ENCODE measurements at places on chromosomes 7 and 10.

DNA sequence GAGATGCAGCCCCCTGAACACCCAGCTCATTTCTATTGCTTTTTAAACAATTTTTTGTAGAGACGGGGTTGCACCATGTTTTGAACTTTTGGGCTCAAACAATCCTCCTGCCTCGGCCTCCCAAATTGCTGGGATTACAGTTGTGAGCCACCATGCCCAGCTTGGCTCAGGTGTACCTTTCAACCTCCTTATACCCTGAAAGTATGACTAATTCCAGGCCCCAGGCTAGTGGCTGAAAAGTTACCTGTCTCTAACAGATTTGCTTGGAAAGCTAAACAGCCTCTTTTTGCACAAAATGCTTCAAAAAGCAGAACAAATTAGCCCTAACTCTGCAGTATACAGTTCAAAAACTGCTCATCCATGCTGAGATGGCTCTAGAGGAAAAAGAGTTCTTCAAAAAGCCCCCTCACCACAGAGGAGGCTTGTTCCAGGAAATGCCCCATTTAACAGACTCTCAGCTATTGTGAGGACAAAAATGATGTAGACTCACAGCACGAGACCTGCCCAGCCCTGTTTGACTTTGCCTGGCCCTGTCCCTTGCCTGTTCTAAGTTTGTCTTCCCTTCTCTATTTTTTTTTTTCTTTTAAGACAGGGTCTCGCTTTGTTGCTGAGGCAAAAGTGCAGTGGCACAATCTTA lies 13.4 kb upstream of the AP1S1 start:
- no peak for DNase-seq

DNA sequence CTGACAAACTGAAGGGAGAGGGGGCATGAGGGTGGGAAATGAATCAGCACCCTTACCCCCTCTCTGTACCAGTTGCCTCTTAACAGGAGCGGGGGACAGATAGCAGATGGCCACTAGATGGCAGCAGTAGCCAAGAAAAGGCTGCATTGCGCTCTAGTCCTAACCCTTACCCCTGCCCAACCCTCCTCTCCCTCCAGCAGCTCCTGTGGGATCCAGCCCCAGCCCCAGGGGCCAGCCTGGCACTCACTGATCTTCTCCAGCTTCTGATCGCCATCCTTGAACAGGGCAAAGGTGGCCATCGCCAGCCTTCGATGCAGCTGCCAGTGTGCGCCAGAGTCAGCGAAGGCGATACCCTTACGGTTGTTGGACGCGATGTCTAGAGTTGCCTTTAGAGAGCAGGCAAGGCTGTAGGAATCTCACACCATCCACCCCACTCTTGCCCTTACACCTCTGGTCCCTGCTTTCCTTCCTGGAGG lies 2.2 kb downstream of the CYP17A1 start:
- peak; percentile 60 for DNase-seq

DNA sequence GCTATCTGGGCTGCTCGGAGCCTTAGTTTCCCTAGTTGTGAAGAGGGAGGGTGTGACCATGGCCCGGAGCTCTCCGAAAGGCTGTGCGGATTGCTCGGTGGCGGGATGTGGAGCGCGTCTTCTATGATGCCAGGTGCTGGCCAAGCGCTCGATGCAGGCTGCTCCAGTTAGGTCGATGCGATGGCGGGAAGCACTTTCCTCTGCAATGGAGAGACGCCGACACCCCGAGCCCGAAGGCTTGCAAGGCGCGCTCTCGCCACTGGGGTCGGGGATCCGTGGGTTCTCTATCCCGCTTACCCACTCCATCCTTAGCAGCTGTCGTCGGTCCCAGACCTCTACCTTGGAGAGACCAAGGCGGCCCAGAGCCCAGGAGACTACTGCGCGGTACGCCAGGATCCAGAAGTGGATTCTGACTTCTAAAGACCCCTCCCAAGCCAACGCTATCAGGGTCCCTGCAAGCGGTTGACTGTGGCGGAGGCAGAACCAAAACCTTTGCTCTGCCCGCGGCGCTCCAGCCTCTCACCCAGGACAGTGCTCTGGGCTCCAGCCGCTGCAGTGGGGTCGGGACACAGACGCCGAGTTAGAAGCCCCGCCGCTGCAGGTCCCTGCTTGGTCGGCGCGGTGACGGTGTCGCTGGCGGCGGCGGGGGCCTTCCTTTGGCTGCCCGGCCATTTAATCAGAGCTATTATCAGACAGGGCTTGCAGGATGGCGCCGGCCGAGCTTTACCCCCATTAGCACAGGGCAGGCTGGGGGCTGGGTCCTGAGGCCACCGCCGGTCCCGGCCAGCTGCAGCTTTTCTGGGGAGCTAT lies 7.8 kb upstream of the TBX20 start:
- no peak for DNase-seq

DNA sequence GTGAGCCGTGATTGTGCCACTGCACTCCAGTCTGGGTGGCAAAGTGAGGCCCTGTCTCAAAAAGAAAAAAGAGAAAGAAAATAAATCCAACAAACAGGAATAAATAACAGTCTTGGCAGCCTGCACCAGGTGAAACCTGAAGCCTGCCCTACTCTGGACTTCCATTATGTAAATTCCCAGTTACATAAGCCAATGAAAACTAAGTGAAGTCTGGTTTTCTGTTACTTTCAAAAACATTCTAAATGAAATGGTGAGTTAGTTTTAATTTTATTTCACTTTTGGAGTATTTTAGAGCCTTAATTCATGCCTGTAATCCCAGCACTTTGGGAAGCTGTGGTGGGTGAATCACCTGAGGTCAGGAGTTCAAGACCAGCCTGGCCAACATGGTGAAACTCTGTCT lies 22.5 kb upstream of the HIBADH start:
- no peak for DNase-seq

DNA sequence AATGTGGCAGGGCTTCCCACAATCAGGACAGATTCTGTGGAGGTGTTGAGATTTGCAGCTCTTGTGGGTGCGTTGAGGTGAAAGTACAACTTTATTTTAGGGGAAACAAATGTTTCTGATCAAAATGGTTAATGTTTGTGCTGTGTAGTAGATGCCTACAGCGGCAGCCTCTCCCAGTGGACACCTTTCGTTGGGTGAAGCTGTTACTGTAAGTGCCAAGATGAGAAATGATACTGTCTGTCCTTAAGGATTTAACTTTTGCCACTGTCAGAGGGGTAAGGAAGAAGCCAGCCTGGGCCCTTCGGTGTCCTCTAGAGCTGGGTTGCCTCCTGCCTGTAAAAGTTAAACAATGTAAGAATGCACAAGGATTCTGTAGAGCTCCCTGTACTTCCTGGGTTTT lies 27.9 kb downstream of the DOCK1 start:
- DNase-seq = no peak

DNA sequence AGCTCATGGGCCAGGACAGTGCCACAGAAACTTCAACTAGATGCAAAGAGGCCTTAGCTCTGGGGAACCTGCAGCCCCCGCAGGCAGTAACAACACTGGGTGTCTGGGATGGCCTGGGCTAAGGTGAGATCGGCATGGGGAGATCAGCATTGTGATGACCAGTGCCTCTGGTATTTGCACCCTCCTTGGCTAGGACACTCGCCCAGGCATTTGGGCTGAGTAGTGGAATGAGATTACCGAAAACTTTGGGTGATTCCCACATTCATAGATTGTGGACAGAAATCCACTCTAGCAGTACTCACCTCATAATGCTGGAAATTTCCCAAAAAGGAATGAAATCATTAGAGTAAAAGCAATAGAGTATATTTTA lies 70.6 kb upstream of the ZMIZ2 start:
- DNase-seq = no peak

DNA sequence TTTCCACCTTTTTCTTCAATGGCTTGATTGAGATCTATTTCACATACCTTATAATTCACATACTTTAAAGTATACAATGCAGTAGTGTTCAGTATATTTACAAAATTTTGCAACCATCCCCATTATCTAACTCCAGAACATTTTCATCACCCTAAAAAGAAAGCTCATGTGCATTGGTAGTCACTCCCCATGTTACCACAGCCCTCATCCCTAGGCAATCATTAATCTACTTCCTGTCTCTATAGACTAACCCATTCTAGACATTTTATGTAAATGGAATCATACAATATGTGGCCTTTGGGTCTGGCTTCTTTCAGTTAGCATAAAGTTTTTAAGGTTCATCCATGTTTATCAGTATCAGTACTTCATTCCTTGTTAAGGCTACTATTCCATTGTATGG lies 214.2 kb downstream of the WDR11 start:
- no peak for DNase-seq

DNA sequence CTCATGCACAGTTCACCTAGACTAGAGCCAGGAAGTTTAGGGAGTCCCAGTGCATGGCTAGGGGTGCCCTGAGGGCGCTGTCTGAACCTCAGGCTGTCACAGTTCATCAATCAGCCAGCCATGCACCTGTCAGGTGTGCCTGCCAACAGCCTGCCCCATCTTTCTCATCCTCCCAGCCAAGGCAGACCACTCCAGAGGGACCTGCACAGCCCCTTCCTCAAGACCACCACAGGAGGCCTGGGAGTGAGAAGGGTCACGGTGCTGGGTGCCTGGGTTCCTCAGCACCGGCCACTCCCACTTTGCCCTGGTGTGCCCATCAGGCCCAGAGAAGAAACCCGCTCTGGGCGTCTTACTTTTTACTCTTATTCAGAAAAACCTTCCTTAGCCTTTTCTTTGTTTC lies 8.4 kb downstream of the ATP6V1F start:
- no peak for DNase-seq

DNA sequence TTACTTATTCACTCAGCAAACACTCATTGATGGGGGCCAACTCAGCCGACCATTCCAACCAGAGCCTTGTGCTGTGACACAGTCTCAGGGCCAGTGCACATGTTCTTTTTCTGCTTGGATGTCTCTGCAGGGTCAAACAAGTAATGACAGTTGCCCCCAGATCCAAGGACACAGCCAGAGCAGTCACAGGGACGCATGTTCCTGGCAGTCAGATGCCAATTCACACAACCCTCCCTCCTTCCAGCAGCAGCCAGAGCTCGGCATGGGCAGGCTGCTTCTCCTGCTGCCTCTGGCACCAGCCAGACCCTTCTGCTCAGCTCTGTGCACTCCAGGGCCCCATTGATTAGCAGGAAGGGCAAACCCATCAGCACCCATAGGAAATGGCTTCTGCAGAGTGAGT lies 20.3 kb downstream of the DRGX start:
- DNase-seq = no peak

GRCh38 chr7:28862595-28863272 lies 95.4 kb downstream of the TRIL start:
- no peak for DNase-seq

GRCh38 chr10:19412531-19412930 lies 363.9 kb downstream of the MALRD1 start:
- DNase-seq = no peak

DNA sequence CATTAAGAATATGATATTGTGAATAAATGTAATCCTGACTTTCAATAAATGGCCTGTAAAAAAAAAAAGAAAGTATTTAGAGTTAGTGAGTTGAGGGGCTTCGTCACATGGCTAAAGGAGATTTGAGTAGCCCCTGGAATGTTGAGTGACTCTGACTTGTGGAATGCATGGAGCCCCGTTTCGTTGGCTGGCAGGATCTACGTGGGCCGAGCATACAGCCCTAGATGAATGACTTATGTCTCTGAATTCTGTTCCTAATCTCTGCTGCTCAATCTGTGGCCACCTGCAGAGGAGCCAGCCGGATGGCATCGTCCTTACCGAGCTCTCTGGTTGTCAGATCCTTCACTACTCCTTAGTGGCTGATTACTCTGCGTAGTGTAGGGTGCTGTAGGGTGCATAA lies 155.7 kb downstream of the MGMT start:
- no peak for DNase-seq

- no peak for DNase-seq
Measured at GRCh38 chr7:28112012-28112411, 68.6 kb downstream of the JAZF1 start.

DNA sequence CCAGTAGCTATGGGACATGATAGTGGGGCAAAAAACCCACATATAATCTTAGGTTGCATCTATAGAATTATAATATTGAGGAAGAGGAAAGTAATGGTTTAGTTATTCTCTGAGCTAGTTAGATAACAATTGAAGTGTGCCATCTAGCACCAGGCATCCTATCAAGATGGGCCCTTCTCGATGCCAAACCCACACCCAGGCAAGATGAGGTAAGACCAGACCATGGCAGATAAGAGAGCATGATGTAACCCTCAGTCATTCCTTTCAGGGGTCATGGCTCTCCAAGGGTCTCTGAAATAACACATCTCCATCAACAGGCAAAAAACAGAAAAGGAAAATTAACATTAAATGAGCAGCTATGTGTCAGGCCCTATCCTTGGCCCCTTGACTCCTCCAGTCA lies 128.7 kb downstream of the SH3PXD2A start:
- no peak for DNase-seq

DNA sequence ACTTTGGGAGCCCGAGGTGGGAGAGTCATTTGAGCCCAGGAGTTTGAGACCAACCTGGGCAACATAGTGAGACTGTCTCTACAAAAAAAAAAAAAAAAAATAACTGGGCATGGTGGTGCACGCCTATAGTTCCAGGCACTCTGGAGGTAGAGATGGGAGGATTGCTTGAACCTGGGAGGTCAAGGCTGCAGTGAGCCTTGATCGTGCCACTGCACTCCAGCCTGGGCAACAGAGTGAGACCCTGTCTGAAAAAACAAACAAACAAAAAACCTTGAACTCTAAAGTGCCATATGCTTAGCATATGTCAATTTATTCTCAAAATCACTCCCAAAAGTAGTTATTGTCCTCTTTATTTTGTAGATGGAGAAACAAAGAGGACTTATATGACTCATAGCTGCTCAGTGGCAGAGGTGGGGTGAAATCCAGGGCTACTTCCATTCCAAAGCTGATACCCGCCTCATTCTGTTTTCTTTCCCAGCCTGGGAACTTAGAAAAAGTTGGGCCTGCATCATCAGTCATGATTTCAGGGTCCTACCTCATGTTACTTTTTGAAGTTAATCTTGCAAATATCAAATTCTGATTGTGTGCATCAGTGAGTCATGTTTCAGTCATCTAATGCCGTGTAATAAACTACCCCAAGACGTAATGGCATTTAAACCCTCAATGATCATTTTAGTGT lies 13.3 kb downstream of the DHTKD1 start:
- no peak for DNase-seq

DNA sequence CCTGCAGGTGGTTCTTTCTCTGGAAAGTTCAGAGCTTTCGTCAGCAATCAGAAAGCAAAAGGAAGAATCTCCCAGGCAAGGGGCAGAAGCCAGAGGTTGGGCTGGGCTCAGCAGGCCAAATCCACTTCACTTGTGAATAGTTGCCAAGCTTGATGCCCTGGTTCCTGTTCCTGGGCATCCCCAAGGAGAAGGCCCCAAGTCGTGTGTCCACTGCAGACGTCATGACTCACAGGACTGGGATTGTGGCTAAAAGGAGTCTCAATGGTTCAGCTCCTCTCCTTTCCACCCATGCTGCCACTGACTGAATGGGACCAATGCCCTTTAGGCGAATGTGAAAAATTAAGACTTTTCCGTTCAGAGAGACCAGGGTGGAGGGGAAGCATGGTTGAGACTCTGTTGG lies 38.6 kb upstream of the TRIM8 start:
- DNase-seq = no peak

DNA sequence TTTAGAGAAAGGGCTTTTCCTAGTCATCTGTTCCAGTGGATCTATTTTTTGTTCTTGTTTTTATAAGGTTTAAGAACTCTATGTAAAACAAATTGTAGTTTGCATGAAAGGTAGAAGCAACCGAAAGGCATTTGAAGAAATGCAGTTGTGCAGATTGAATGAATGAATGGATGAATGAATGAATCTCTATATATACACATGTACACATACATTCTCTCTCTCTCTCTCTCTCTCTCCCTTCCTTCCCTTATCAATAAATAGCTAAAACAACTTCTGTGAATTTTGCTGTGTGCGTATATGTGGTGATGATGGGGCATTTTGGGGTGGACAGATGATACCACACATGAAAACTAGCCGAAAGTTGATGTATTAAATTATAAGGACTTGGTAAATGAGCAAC lies 32.4 kb downstream of the ANLN start:
- no peak for DNase-seq

All from stimulated activated naive B cell treated with anti-CD40 and anti-IgM and Interleukin-4, amounts not matched to agents 10 μg/mL and 1 μg/mL and 100 μg/mL, for 72 hours (primary cell).